ENCODE measurements at places on chromosomes 2 and 18.

DNA sequence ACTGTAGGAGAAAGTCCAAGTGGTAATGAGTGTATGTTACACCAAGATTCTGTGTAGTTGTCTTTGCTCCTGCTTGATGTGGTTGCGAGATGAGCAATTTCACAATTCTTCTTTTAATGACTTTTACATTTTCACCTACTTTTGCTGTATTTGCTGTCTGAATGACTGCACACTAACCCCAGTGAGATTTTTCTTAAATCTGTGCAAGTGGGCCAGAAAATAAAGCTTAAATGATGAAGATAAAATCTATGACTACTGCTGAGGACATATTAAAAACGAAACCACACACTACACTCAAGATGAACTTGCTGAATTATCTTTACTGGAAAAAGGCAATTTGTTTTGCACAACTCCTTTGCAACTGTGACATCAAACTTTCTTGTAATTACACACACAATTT lies 4.1 kb downstream of the LDAH start:
- no peak for DNase-seq

DNA sequence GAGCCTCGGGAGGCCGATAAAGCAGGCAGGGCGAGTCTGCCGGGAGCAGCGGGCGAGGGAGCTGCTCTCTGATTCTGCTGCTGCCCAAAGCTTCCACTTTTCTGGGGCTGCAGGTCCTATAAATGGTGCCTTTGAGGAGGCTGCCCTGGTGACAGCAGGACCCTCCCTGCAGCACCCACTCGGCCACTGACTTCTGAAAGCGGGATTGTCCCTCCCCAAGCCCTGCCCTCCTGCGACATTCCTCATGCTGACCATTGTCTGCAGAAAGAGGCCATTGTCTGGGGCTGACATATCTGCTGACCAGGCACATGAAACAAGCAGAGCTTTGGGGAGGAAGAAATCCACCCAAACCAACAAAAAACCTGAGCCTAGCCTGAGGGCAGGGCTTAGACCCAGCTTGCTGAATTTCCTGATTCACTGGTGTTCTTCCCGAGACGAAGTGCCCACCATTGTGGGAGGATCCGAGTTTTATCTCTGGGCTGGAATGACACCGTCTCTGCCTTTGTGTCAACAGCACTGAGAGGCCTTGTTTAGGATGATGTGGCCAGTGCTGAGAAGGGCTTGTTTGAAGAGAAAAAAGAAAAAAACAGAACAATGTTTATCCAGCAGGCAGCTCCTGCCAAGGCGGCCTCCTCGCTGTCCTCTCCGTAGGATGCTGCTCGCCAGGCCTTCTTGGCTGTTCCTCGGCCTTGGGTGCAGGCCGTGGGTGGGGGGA lies 129.7 kb downstream of the MYCN start:
- no peak for DNase-seq

DNA sequence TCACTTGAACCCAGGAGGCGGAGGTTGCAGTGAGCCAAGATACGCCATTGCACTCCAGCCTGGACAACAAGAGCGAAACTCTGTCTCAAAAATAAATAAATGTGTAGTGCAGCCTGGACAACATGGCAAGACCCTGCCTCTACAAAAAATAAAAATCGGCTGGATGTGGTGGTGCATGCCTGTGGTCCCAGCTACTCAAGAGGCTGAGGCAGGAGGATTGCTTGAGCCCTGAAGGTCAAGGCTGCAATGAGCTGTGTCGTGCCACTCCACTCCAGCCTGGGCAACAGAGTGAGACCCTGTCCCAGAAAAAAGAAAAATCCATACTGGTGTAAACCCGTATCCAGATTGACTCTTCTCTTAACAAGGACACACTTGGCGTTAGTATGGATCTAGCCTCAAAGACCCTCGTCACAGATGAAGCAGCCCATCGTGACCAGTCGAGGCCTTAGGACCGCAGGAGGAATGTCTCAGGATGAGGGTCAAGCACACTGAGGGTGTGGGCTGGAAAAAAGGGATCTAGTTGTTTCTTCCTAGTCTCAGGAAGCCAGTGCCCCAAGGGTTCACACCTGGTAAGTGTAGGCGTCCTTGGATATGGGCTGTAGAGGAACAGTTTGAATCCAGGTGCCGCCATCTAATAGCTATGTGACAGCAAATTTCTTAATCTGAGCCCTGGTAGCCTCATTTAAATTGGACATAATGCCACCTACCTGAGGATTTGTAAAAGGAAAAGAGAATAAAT lies 4.0 kb upstream of the GPBAR1 start:
- no peak for DNase-seq

DNA sequence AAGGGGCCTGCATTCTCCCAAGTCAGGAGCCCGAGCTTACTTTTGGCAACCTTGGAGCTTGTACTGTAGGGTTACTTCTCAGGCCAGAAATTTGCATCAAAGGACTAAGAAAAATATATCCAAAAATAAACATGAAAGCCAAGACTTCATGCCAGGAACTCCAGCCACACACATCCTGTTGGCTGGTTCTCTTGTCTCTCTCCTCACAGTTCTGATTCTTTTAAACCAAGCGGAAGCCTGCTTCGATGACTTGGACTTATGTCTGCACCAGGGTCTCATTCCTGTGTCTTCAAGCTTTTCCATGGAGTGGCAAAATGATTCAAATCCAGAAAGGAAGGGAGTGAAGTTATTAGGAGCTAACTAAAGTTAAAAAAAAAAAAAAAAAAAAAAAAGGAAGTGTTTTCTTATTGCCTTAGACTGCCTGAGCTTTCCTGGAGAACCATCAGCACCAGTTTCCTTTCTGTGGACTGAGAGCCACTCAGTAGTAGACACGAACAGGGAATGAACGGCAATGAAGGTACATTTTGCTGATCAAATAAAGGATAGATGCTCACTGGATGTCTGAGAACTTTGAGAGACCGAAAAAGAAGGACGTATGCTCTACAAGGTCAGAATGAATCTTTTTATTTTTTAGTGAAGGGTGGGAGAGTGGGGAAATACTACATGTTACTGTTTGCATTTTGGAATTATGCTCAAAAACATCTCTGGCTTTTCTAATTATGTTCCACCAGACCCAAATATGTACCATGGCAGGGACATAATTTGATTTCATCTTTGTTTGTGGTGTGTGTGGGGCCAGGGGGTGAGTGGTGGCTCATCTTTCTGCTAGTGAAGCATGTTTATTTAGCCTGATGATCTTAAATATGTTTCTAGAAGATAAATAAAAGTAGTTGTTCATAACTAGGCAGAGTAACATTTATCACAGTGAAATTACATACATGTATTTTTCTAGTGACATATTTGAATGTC lies 86.0 kb downstream of the RAPGEF4 start:
- no peak for DNase-seq

GRCh38 chr2:130720036-130720435 lies 8.8 kb upstream of the GPR148 start:
- DNase-seq: no peak

GRCh38 chr2:64179582-64180321 lies 35.5 kb upstream of the PELI1 start:
- no peak for DNase-seq

DNA sequence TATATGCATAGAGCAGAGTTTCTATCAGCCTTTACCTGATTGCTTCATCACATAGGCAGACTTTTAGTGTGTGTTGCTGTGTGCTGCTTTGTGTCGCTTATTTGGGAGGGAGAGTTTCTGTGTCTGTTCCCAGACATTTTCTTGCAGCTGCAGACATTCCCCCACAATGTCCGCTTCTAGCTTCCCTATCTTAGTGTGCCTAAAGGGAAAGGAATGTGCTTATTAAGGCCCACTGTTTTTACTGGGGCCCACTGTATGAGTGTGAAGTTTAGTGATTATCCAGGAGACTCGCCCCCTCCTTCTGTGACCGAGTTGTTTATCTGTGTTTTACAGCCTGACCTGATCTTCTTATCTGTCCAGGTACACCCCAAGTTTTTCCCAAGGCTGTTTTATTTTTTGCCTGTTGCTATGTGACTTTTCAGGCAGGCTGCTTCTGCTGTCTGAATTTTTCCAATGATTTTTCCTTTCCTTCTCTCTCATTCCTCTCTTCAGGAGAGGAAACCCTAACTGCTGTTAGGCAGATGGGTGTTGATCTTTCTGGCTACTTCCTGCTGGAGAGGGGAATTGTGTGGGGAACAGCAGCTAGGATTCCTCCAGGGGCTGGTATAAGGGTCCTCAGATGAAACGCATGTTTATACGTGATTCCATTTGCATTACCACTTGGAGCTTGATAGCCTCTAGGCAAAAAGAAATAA lies 47.6 kb downstream of the STK17B start:
- DNase-seq: no peak

GRCh38 chr2:237904831-237905599 lies 45.6 kb downstream of the RAMP1 start:
- DNase-seq: no peak

DNA sequence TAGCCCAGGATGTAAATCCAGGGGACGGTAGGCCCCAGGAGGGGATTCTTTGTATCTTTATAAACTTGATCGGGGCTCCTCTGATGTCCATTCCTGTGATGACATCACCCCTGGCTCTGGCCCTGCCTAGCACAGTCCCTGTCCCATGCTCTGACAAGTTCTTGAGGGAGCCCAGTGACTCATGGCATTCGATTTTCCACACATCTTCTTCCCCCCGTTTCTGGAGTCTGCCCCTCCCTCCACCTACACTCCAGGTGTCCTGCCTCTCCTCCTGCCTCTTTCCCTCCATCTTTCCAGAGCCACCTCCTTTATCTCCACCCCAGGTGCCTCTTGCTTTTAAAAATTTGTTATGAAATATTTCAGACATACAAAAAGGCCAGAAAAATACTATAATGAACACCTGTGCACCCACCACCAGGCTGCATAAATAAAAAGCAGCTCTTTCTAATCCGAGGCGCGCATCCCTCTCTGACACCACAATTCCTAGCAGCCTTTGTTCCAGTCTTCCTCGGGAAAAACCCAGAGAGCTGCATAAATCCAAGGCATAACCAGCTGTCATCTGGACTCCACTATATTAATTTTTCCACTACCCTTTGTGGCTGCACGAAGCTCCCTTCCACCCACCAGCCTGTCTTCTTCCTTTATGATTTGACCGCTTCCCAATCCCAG lies 207.7 kb downstream of the ZBTB7C start:
- no peak for DNase-seq
